GM04503 (cell line): ENCODE measurements at places on chromosomes 16 and 17.

- peak; percentile 93 for DNase-seq
Observed at GRCh38 chr16:65070831-65071432, 50.9 kb downstream of the CDH11 start.

GRCh38 chr16:87464691-87465300 is 28.0 kb downstream of the ZCCHC14 start:
- peak; percentile 82 for DNase-seq

GRCh38 chr16:70756071-70756470 is 44.9 kb downstream of the VAC14 start:
- no peak for DNase-seq

GRCh38 chr16:66420396-66420795 is 6.7 kb upstream of the BEAN1 start:
- DNase-seq, result no peak

GRCh38 chr16:79449067-79449769 is 151.3 kb downstream of the MAF start:
- no peak for DNase-seq

DNA sequence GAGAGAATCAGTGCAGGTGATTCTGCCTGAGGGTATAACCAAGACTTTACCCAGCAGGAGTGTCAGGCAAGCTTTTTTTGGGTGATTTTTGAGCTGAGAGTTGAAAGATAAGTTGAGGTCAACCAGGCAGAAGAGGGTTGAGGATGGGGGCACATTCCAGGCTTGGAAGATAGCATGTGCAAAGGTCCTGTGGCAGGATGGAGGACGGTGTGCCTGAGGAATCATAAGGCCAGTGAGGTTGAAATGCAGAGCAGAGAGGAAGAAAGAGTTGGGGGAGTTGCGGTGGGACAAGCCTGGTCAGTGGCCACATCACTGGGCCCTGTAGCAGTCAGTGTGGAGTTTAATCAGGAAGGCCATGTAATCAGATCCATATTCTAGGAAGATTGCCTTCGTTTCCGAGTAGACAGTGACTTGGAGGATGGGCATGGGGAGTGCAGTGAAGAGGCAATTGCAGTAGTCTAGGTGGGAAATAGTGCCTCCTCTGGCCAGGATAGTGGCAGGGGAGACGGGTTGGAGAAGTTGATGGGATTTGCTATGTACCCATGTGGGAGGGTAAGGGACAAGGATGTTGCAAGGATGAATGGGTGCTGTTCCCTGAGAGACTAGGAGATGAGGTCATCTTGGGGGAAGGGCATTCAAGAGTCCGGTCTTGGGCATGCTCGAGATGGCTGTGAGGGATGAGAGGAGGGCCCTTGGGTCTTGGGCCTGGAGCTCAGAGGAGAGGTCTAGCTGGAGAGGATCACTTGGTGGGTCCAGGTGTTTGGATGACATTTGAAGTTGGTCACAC is 3.9 kb downstream of the PLEKHG4 start:
- no peak for DNase-seq

DNA sequence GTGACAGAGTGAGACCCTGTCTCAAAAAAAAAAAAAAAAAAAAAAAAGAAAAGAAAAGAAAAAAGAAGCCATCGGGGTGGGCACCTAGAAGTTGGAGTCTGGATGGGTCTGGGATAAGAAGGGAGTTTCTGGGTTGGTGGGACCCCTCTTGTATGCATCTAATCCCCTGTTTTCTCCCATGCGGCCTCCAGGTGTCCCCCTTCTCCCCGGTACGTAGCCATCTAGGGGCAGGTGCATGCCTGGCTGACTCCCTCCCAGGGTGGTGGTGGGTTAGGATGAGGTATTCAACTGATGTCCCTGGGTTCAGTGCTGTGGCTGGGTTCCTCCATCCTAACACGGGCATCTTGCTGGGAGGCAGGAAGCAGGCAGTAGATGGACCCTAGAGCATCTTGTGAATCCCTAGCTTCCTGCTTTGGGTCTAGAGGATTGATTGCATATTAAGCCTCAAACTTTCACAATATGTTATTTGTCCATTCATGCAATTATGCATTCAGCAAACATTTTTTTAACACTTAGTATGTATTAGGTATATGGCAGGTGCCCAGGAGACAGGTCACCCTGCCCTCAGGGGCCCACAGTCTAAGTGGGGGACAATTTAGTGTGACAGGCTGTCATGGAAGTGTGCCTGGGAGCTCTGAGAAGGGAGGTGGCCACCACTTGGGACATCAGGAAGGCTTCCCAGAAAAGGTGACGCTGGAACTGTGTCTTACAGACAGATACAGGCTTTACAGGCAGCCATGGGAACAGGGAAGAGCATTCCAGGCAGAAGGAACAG is 13.1 kb downstream of the FMNL1 start:
- no peak for DNase-seq

DNA sequence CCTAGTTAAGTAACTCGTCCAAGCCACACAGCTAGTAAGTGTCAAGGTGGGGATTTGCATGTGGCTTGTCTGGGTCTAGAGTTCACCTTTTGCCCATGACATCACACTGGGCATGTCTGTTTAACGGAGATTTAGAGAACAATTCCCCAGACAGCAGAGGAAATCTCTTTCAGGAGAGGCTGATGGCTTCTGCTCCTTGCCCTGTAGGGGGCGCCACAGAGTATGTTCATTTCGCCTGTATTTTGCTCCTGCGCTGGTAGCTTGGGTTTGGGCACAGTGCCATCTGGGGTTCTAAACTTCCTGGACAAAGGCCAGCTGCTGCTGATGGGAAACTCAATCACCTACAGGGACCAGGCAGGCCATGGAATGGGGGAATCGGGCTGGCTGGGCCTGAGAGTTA is 20.4 kb downstream of the OTOA start:
- DNase-seq, result no peak

- no peak for DNase-seq
Observed at GRCh38 chr17:7283471-7284216, 2.1 kb downstream of the SLC2A4 start.

GRCh38 chr16:53166099-53166498 is 111.3 kb downstream of the CHD9 start:
- DNase-seq, result no peak

DNA sequence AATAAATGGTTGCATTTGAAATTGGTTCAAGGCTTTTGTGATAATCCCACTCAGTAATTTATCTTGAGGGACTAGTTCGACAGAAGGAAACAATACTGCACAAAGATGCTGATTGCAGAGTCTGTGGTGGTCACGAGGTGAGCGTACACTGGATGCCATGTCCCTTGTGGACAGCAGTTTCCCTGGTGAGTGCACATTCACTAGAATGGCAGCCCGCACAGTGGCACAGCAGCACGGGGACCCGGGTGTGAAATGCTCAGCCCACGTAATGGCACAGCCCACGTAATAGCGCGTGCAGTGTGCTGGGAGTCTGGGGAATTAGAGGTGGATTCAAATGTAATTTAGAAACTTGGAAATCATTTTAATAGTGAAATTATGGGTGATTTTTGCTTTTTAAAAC is 154.0 kb downstream of the LGALS9B start:
- no peak for DNase-seq

DNA sequence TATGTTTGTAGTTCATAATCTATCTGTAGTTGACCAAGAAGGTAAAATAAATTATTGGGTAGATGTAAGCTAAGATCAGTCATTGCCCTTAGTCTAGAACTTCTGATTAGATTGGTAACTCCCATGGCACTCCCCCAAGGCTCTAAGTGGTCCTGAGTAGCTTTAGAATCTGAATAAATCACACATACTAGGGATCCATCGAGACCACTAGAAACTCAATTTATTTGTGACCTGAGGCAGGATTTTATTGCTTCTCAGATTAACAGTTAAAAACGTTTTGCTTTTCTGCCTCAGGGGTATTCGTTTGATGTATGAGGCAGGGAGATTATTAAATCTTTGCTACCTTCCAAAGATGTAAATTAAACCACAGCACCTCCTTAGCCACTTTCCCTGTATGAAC is 24.9 kb downstream of the CMTR2 start:
- no peak for DNase-seq

DNA sequence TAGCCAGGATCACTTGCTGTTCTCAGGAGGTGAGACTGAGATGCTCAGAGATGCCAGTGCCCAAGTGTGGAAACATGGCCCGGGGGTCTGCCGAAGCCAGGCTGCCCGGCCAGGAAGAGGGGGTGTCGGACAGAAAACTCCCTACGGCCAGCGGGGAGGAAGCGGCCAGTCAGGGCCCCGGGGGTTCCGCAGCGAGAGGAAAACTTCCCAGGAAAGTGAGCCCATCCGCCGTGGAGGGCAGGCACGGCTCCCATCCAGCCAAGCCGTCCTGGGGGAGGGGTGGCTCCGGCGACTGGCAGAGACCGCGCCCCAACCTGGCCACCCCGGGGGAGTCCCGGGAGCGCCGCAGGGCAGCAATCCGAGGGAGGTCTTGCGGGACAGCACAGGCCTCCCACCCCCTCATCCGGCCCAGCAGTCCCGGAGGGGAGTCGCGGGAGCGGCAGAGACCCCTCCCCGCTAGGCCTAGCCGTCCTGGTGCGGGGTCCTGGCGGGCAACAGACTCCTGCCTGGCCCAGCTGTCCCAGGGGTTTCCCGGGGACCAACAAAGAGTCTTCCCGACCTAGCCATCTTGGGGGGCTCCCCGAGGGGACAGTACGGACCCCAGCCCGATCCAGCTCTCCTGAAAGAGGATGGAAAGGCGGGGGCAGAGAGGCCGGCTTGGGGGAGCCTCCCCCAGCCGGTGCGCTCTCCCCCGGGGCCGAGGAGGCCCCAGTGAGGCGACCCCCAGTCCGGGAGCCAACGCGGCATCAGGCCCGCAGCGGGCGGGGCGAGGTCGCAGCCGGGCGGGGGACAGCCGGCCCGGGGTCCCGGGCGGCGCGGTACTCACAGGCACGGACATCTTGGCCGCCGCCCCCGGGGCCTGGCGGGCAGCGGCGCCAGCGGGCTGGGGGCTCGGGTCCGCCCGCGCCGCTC is 13.8 kb upstream of the BCAR1 start:
- no peak for DNase-seq

DNA sequence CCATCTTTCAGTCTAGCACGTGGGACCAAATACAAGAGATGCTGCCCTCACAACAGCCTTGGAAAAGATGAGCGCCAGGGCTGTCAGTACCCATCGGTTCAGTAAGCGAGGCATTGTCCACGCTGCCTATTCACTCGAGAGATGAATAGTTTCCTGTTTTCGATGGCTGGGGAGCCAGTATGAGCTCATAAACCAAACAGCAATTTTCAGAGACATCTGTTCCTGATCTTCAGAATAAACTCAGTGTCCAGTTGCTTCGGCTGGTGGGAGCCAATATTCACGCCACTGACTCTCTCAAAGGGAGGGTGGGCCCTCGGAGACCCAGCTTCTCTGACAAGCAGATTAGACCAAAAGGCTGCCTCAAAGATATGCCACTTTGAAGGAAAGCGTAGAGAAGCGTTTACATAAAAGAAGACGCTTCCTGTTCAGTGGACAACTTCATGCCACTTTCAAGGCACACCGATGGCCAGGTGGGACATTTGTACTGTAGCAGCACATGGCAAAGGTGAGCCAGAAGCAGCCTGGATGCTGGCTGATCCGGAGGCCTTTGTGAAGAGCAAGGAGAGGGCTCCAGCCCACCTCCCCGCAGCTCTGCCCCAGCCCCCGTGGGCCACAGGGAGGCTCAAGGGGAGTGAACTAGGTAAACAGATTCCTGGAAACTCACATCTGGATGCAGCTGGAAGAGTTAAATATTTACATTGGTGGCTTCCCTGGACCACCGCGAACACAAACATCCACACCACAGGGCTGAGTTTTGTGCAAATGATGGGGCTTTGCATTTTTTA is 6.0 kb downstream of the TIMM22 start:
- DNase-seq, result no peak

GRCh38 chr17:34371405-34372100 is 8.5 kb upstream of the CCL1 start:
- no peak for DNase-seq

- no peak for DNase-seq
Observed at GRCh38 chr17:4940555-4941318, 669 bp downstream of the RNF167 start.

DNA sequence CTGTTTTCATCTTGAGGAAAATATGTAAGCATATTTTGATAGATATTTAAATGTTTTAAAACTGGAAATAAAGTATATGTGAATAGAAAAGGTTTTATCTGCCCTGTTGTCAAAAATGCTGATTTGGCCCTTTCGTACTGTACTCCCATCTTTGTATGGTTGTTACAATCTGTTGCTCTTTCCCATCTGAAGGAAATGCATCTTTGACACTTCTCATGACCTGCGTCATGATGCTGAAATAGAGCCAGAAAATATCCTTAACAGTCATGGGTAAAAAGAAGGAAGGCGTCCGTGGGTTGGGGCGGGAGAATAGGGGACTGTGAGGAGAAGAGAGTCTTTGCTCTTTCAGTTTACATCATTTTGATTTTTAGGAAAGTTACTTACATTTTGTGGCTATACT is 327.7 kb downstream of the BCAS3 start:
- no peak for DNase-seq

DNA sequence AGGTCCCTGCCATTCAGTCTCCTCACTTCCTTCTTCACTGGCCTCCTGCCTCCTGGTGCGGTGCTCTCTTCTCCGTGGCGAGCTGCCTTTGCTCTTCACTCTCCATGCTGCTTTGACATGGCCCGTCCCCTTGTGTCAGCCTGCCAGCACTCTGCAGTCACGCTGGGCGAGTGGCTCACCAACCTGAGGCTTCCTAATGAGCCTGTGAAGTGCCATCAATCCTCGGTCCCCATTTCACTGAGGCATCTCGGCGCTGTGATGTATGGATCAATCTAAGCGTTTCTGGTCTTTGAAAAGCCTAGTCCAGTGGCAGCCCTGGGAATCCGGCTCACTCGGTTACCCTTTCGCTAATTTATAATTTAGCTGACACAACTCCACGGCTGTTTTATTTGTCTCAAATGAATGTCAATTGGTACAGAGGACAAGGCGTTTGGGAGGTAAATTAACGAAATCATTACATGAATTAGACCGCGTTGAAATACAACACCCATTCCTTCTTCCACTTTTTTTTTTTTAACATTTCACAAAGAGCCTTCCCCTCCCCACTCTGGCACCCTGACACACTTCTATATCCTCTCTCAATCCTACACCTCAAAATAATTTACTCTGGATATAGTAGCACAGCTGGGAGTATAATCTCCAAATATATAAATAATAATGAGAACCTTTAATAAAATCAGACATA is 610.7 kb downstream of the TMEM114 start:
- DNase-seq, result no peak

DNA sequence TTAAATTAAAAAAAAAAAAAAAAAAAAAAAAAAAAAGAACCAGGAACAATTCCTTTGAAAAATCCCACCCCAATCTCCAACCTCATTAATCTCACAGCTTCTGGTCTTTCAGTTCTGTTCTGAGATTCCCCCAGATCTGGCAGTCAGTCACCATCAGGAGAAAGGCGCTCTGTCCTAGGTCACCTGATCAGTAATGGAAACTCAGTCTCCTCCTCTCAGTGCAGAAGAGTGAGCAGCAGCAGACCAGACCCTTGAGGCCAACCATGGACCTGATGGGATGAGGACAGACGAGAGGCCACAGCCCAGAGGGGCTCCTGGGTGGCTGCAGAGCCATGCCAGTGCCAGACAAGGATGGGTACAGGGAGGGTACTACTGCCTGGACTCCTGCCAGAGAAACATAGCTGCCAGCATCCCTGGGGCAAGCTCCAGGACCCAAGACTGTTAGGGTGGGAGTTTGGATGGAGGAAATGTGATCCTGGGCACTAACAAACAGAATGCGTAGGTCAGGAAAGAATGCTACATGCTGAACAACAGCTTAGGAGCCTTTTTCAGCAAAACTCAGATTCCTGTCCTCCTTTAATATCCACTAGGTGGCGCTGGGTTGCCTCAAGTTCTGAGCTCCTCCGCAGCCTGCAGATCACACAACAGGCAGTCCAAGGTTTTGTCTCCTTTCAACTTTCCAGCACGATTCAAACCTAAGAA is 28.7 kb downstream of the MPG start:
- no peak for DNase-seq

- no peak for DNase-seq
Observed at GRCh38 chr16:918741-919657, 51.8 kb downstream of the LMF1 start.

GRCh38 chr16:67481561-67482232 is 740 bp upstream of the ATP6V0D1 start:
- DNase-seq, result no peak
